ENCODE measurements at places on chromosomes 13 and 19. TPM values are rescaled to one million over a fixed set of nuclear protein-coding genes. Genes with fewer than 3 reads are reported as not detected.

DNA sequence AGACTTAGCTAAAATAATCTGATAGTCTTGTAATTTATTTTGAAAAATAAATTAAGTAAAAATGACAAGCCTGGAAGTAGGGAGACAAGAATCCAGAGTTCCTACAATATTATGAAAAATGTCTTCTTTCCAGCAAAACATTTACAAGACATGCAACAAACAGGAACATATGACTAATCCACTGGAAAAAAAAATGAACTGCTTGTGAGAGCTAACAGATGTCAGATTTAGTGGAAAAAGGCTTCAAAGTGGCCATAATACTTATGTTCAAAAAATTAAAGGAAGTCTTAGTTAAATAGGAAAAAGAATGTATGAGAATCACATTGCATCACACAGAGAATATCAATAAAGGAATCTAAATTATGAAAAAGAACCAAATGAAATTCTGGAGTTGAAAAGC lies 2082.0 kb upstream of the PCDH20 start:
- no peak for ATAC-seq

DNA sequence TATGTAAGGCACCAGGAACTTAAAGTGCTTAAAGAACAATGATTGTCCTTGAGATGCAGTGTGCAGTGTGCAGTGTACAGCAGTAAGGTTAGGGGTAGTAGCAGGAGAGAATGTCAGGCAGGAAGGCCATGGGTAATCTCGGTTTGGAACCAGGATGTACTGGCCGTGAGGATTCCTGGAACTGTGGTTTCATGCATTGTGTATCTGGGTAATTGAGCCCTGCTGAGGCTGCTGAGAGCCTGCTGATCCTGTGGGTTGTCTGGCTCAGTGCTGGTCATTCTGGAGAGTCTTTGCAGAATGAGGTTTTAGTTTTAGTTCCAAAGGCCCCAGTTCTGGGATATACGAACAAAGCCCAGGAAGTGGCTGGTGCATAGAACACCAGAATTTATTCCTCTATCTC lies 71.0 kb downstream of the ZNF568 start:
- no peak for ATAC-seq

- no peak for ATAC-seq
Observed at GRCh38 chr19:33895366-33895765, 98.7 kb downstream of the KCTD15 start.

DNA sequence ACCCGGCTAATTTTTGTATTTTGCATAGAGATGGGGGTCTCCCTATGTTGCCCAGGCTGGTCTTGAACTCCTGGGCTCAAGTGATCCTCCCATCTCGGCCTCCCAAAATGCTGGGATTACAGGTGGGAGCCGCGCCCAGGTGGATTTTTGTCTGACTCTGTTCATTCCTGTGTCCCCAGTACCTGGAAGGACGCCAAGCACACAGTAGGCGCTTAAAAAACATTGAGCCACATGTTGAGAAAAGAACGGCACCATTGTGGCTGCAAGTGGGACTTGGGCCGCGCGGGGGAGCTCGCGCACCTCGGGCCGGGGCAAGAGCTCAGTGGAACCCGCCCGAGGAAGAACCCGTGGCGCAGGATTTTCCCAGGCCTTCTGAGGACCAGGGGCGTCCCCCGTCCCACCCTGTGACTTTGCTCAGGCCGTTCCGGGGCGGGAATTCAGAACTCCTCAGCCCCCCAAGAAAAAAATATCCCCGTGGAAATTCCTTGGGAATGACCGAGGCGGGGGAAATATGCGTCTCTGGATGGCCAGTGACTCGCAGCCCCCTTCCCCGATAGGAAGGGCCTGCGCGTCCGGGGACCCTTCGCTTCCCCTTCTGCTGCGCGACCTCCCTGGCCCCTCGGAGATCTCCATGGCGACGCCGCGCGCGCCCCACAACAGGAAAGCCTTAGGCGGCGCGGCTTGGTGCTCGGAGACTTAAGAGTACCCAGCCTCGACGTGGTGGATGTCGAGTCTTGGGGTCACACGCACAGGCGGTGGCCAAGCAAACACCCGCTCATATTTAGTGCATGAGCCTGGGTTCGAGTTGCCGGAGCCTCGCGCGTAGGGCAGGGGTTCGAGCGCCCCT lies 1.4 kb upstream of the ICAM1 start:
- ATAC-seq, result peak; percentile 76

DNA sequence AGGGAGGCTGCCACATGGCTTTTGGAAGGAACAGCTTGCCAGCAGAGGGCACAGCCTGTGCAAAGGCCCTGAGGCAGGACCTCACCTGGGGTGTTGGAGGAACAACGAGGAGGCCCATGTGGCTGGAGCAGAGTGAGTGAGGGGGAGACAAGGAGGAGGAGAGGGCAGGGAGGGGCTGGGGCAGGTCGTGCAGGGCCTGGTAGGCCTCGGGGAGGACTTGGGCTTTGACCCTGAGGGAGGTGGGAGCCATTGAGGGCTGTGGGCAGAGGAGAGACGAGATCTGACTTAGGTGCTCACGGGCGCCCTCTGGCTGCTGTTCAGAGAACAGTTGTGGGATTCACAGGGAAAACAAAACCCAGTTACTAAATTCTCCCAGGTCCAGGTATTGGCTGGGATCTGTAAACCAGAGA lies 25.2 kb downstream of the ZNRF4 start:
- peak; percentile 28 for ATAC-seq

CEACAM1 gene
- total RNA-seq, result 0.14 TPM

All from motor neuron (in vitro differentiated cells).